Tibial nerve (tissue), 4 donors: ENCODE measurements at places on chromosomes 13 and 19. TPM values are rescaled to one million over a fixed set of nuclear protein-coding genes. Genes with fewer than 3 reads are reported as not detected.

Gene CASP14
- not detected for total RNA-seq

Gene SIAH3
- total RNA-seq, result not detected

Gene ACP4
- not detected for total RNA-seq

Gene C5AR2
- total RNA-seq, result 1.5 TPM

Gene LRRC25
- 10.2 TPM for total RNA-seq

Gene DNAAF3
- total RNA-seq, result 1.2 TPM

Gene SIGLEC8
- 0.20 TPM for total RNA-seq

Gene CRX
- total RNA-seq, result not detected

Gene RNASEH2B
- 52.5 TPM for total RNA-seq

Gene ALDH16A1
- total RNA-seq, result 70.5 TPM

Gene KLK8
- not detected for total RNA-seq

Gene EPSTI1
- 5.1 TPM for total RNA-seq

Gene PTGIR
- total RNA-seq, result 19.2 TPM
